Central memory CD4-positive, alpha-beta T cell (primary cell): ENCODE measurements at places on chromosomes 7 and 10.

DNA sequence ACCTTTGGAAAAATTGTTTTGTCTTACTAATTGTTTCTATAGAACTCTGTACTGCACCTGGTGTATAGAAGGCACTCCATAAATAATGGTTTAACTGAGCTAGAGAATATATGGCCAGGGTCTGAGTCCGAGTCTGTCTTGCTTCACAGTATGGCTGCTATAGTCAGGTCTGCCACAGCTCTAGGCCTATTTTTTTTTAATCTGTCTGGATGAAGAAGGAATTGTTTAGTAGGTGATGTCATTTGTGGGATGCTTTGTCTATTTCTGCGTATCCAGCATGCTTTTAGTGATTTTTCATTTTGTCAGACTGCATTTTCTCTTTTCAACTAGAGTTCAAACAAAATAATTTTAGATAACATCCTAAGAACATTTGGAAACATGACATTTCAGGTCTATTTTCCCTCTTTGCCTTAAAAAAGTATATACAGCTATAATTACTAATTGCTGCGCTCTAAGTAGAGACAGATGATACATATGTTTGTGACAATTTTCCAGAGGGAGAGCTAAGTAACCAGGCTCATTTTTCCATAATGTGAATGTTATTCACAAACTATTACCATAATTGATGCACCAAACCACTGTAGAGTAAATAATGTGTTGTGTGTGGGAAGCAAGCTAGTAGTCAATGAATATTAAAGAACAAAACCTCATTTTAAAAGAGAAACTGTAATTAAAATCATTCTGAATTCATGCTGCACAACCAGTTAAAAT, 361.7 kb downstream of the AUTS2 start:
- DNase-seq = no peak

DNA sequence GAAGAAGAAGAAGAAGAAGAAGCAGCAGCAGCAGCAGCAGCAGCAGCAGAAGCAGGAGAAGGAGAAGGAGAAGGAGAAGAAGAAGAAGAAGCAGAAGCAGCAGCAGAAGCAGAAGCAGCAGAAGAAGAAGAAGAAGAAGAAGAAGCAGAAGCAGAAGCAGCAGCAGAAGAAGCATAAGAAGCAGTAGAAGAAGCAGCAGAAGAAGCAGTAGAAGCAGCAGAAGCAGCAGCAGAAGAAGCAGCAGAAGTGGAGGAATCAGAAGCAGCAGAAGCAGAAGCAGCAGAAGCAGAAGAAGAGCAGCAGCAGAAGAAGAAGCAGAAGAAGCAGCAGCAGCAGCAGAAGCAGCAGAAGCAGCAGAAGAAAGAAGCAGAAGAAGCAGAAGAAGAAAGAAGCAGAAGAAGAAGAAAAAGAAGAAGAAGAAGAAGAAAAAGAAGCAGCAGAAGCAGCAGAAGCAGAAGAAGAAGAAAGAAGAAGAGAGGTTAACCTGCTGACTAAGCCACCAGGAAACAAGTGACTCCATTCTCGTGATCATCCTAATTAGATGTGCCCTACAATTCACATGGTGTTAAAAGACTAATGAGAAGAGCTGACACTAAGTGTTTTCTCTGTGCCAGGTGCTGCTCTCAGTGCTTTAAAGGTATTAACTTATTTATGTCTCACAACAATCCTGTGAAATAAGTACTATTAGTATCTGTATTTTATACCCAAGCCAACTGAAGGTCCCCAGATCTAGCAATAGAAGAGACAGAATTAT, 11.6 kb downstream of the CDNF start:
- DNase-seq = no peak

GRCh38 chr7:55573234-55573900, 1.1 kb upstream of the VOPP1 start:
- no peak for DNase-seq

- no peak for DNase-seq
Measured at GRCh38 chr7:158950914-158951635, 94.7 kb downstream of the DYNC2I1 start.

GRCh38 chr7:18399436-18400235, 95.9 kb upstream of the HDAC9 start:
- DNase-seq = no peak

DNA sequence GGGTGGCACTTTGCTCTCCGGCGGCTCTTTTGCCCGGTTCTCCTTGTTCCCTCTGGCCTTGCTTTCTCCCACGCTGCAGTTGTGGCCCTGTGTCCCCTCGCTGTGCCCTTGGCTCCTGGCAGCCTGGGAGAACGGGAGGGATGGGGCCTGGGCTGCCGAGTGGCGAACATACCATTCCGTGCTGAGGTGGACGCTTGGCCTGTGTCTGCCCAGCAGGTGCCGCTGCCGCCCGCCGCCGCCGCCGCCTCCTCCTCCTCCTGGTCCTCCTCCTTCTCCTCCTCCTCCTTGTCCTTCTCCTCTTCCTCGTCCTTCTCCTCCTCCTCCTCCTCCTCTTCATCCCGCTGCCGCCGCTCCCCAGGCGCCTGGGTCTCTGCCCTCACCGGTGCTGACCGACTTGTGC, 36.0 kb downstream of the AGAP3 start:
- DNase-seq = no peak

DNA sequence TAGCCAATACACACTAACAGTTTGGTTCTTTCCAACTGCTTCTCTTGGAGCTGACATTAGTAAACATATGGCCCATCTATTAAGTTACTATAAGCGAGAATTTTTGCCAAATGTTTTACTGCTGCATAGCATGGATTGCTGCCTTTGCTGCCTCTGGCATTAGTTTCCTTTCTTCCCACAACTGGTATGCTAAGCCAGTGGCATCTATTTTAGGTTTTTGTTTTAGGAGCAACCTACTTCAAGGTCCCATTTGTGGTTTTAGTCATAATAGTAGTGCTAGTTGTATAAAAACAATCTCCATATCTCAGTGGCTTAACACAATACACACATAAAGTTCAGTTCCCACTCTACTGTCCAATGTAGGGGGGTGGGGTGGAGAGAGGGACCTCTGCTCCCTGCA, 25.9 kb upstream of the PANK1 start:
- DNase-seq = no peak

GRCh38 chr7:11753433-11753832, 78.6 kb downstream of the THSD7A start:
- no peak for DNase-seq

DNA sequence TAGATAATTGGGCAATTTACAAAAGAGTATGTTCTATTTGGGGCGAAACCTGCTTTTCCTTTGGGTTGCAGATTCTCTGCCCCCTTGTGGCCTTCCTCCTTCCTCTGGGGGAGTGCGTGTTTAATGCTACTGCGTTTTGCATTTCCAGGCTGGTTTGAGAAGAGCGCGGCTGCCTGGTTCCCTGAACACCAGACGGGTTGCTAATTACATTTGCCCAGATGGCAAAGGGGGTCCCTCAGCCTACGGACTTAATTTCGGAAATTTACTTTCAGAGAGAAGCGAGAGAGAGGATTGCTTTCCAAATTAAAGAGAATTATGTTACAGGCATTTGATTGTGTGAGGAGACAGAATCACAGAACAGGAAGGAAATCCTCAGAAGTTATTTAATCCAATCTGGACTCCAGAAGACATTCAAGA, 91.9 kb upstream of the JAZF1 start:
- DNase-seq = no peak

DNA sequence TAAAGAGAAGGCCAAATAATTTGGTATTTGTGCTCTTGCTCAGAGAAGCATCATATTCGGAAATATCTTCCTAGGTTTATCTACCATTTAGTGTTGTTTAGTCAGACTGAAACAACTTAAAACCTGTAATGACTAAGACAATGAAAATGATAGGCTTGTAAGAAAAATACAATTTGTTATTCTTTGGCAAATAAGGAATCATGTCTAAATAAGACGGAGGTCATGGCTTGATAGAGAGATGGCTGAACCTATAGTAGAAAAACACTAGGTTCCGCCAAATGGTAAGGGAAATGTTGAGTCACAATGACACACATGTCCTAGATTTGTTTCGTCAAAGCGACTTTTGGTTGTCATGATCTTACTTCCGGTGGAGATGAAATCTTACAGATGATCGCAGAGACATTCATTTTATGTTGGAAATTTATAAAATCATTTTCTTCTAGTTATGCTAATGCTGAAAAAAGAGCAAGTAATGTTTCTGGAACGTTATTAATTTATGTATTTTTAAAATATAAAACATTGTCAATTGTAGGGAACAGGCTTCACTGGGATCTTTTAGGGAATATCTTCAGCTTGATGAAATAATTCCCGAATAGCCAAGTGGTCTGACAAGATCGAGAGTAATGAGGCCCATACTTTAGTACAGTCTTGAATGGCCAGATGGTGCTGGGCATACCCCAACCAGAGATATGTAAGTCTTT, 1.0 kb downstream of the SRGN start:
- peak; percentile 84 for DNase-seq

GRCh38 chr7:10192074-10192473, 781.6 kb upstream of the PHF14 start:
- DNase-seq = no peak

- DNase-seq = no peak
Measured at GRCh38 chr7:81394029-81394428, 375.8 kb downstream of the HGF start.

DNA sequence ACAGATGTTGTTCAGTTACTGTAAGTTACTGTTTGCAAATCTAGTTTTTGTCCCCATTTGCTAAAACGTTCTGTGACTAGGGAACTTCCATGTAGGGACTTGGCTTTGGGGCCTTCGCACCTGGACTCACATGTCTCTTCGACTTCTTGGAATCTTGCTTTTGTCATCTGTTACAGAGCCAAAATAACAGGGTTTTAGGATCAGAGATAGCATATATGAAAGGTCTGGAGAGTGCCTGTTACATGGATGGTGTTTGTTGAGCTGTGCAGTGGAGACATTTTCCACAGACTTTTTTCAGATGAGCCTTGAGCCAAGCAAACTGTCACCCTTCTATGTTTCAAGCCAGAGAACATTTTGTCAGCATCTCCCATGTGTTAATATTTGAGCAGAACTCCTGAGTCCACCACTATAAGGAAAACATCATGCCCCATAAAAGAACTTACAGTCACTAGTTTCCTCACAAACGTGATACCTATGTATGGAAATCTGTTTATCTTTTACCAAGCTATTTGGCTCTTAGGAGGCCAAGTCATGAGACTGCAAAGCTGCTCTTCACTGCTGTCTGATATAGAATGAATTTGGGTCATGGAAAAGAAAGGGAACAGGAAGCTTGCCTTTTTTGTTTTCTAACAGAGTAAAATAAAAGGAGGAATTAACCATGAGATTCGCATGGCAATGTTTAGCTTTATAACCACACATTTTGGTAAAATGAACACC, 818.6 kb upstream of the IGFBP3 start:
- no peak for DNase-seq
